ENCODE measurements at places on chromosomes 7 and 10. TPM values are rescaled to one million over a fixed set of nuclear protein-coding genes. Genes with fewer than 3 reads are reported as not detected.

GRCh38 chr10:70363971-70364771, 18.3 kb downstream of the LRRC20 start:
- DNase-seq = peak; percentile 92

- DNase-seq = no peak
These were observed 35.9 kb upstream of the ASAH2 start for GRCh38 chr10:50286996-50287803.

DNA sequence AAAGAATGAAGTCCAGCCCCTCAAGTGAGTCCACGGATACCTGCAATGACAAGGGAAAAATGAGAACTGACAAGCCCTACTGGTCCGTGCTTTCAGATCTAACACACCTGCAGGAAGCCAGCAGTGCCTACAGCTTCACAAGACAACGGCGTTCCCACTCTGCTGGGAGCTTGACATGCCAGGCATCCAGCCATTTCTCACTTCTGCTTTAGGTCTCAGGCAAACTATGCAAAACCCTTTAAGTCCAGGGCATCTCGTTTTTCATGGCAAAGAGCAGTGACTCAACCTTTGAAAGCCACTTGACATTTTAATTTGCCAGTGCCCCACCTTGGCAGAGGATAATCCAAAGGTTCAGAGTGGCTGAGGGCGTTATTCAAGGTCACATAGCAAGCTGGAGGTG, 49.1 kb upstream of the GPAM start:
- no peak for DNase-seq

GRCh38 chr7:51647931-51648351, 331.3 kb upstream of the COBL start:
- DNase-seq = no peak

DNA sequence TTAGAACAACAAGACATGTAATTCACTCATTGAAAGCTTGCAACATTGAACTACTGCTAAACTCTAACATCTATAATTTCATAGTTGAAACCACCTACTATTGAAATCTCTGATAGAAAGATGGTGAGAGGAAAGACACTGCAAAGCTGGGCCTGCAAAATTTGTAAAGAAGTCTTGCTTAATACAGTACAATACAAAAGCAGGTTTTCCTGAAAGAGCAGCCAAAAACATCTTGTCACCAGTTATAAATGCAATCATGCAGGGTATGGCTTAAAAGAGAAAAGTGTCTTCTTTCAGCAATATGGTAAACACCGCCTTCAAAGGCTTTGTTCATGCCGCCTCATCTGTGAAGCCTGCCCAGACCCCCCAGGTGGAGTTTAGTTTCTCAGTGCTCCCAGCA, 109.2 kb downstream of the ANK3 start:
- no peak for DNase-seq

DNA sequence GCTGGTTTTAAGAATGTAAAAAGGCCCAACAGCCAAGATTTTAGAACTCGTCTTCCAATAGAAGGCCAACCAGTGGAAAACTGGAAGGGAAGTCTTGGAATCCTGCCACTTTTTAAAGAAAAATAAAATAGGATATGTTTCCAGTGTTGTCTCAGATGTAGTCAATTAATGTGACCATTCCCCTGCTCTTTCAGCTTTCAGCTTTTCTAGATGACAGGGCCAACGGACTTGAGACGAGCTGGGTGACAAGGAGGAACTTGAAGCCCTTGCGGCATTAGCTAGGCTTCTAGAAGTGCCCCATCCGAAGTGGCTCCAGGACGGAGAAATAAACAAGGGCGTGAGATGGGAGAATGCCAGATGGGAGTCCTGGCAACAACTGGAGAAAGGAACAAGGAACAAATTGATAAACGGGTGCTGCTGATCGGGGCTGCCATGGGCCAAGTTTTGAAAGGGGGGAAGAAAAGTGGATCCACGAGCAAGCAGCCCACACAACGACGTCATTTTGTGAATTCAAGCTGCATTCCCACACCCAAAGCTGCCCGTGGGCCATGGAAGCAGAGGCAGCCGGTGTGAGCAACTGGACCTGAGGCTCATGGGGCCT, 42.3 kb downstream of the CTBP2 start:
- DNase-seq = no peak

DNA sequence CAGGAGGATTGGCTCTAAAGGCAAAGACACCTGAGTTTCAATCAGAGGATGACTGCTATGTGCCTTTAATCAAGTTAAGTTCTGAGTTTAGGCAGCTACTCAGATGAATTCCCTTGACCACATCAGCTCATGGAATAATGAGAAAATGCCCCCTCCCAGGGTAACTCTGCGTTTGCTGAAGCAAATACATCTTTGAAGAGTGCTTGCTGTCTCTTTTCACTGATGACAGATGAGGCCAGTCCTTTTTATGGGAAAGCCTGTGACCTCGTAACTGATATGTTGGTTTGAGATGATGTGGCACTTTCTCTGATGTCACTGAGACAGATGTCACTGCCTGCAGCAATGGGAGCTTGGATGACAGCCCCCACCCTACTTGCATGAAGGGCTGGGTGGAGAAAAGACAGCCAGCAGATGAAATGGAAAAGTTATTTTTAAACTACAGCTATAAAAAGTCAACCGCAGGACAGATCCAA, 43.7 kb upstream of the DGKI start:
- DNase-seq = no peak

- DNase-seq = no peak
These were observed 8.1 kb upstream of the MALSU1 start for GRCh38 chr7:23290993-23291392.

DNA sequence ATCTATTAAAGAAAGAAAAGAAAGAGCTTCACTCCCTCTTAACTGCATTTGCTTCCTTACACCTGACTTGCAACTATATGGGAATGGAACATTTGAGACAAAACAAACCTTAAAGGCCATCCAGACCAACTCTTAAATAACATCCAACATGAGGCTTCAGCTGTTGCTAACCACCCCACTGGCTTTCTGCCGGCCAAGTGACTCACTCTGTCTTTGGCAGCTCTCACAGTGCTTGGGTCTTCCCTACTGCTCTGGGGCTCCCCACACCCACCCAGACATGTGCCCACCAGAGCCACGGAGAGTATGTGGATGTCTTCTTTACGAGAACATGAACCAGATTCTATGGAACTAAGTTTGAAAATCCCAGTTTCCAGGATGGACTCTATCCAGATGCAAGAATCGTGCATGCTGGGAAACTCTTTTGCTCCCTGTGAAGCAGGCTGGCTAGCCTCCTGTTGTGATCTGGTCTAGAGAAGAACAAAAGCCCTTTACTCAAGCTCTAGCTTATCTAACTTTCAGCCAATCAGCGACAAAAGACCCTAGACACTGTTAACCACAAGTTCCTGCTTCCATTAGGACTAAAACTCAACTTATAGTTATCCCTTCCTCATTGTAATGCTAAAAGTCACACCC, 245.7 kb downstream of the TCERG1L start:
- DNase-seq = peak; percentile 55

DNA sequence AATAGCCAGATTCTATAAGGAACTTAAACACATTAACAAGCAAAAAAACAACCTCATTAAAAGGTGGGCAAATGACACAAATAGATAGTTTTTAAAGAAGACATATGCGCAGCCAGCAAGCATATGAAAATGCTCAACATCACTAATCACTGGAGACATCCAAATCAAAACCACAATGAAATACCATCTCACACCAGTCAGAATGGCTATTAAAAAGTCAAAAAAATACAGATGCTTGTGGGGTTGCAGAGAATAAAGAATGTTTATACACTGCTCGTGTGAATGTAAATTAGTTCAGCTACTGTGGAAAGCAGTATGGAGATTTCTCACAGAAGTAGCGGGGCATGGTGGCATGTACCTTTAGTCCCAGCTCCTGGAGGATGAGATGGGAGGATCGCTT, 164.0 kb downstream of the CHRM2 start:
- DNase-seq = no peak

- DNase-seq = no peak
These were observed 66.2 kb downstream of the NAMPT start for GRCh38 chr7:106218546-106218945.

DNA sequence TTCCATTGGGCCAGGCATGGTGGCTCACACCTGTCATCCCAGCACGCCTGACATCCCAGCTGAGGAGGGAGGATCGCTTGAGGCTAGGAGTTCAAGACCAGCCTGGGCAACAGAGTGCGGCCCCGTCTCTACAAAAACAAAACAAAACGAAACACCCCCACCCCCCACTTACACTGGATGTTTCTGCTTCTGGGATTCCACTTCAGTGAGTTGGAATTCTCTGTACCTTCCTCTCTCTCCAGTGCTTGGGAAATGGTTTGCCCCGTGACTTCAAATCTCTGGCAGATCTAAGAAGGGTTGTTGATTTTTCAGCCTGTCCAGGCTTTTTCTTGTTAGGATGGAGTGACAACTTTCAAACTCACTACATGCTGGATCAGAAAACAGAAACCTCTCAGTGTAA, 106.9 kb downstream of the ANLN start:
- no peak for DNase-seq

GRCh38 chr7:23115991-23116390, 10.4 kb downstream of the KLHL7 start:
- no peak for DNase-seq

DNA sequence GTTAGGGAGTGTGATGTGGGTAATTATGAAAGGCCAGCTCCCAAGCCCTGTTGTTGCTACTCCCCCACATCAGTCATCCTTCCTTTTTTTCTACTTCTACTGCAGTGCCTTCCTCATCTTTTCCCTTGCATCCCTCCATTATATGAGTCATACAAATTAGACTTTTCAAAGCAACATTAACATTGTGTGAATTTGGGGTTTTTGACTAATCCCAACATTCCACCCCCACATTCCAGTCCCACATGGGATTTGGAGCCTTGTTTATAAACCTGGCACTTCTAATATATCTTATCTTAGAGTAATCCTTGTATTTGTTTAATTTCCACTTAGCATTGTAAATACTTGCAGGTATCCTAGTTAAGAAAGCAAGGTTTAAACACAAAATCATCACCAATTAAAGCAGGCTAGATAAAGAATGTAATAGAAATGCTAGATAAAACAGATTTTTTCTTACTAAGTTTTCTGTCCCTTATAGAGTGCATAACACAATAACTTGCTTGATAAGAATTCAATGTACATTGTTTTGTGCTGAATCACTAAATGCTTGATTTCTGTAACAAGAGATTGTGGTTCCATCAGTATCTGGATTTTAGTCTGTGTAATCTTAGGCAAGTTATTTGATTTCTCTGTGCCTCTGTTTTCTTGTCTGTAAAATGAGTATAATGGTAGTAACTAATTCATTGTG, 165.8 kb downstream of the CFTR start:
- DNase-seq = no peak

DNA sequence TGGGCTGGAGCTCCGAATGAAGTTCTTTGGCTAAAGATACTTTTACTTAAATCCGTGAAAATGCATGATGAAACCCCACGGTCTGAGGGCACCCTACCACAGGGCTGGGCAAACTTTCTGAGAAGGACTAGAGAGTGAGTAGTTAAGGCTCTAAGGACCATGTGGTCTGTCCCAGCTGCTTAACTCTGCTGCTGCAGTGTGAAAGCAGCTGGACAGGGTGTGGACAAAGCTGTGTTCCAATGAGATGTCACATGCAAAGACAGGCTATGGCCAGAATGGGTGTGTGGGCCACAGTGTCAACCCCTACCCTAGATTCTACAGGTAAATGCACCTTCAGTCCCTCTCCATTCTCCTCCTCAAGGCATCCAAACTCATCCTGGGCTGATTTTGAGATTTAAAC, 18.8 kb downstream of the PDIA4 start:
- DNase-seq = no peak

DNA sequence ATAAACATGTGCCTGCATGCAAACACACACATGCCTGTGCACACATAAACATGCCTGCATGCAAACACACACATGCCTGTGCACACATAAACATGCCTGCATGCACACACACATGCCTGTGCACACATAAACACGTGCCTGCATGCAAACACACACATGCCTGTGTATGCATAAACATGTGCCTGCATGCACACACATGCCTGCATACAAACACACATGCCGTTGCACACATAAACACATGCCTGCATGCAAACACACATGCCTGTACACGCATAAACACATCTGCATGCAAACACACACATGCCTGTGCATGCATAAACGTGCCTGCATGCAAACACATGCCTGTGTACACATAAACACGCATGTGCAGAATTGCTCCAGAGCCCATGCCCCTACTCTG, 22.4 kb downstream of the NKX6-2 start:
- DNase-seq = no peak

DNA sequence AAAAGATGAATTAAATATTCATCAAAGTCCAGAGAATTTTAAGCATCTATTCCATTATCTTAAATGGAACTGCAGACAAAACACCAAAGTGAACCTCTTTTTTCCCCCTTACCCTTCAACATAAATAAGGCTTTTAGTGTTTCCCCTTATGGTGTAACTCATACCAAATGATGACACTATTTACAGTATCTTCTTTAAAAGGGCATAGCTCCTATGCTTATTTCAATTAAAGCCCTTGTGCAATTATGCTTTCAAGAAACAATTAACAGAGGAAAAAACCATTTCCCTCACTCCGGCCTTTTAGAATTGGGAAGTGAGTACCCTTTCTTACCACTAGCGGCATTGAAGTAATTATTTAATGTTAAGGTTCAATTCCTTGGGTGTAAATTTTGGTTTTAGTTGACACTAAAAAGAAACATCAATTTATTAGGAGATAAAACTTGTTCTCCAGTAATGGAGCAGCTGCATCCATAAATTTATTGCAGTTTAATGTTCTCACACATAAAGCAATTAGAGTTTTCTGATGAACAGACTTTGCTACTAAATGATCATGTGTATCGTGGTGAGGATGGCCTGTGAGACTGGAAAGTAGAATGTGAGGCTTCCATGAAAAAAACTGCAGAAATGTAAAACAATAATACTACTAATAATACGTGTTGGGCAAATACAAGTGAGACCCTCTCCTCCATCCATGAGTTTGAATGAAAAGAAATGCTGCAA, 661.3 kb downstream of the PARD3 start:
- DNase-seq = no peak

GRCh38 chr7:5769571-5769970, 11.9 kb downstream of the RNF216 start:
- no peak for DNase-seq

DNA sequence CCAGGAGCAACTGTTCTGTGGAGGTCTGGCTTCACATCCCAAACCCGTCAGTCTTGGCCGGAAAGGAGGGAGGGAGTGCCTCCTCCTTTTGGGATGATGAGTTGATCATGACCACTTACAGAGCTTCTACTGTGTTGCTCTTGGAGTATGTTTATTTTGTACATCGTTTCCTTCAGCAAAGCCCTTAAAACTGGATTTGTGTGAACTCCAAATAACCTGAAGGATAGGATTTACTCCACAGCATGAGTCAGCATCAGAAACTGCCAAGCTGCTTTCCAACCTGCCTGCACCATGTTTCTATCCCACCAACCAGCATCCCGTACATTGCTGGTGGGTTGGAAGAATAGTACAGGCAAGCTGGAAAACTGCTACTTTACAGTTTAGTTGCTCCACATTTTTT, 3.5 kb downstream of the CCDC201 start:
- no peak for DNase-seq

CDH23 gene
- total RNA-seq = 5.4 TPM

ICA1 gene
- total RNA-seq = 51.0 TPM

TDRD1 gene
- 2.7 TPM for total RNA-seq

TEX36 gene
- total RNA-seq = not detected

PWWP2B gene
- 19.9 TPM for total RNA-seq

WDR86 gene
- total RNA-seq = 0.37 TPM

All from left ventricle myocardium superior (tissue), 1 donor.